ENCODE measurements at places on chromosomes 3 and 15.

DNA sequence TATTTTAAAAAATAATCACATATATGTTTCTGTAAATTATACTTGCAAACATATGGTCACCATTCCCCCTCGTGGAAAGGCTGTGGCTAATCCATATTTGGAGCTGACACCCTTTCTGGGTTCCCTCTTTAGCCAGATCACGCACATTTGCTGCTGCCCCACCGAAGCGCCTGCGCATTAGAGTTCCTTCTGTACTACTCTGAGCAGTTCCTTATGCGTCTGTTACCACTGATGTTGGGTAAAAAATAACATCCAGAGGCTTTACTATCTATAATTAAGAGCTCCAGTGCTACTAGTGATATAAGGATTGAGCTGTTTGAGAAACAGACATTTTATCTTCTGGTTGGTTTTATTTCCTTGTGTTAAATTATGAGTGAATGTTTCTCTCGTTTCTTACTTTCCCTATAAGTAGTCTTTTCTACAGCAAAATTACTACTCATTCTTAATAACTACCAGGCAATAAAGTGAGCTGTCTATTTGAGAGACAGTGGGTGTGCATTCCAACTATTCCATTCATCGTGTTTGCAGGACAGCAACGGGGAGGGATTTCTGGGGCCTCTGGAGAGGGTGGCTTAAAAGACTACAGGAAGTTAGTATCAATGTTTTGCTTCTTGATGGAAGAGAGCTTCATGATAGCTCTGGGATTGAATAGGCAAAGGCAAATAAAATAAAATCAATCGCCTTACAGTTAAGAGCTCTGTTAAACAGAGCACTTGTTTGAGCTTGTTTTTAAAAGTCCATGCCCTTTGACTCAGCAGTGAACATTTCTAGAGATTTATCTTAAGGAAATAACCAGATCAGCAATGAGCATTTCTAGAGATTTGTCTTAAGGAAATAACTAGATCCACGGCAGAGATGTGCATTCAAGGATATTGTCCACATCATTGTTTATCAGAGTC lies 245.2 kb downstream of the CD47 start:
- DNase-seq = peak; percentile 84

- DNase-seq = no peak
Measured at GRCh38 chr3:27219127-27219845, 149.9 kb downstream of the NEK10 start.

GRCh38 chr3:118097226-118097625 lies 937.4 kb downstream of the IGSF11 start:
- no peak for DNase-seq

- DNase-seq = no peak
Measured at GRCh38 chr15:82852941-82853561, 43.6 kb downstream of the WHAMM start.
